AG20443 (cell line): ENCODE measurements at places on chromosomes 2 and 18.
A peak's percentile ranks its signal among the peaks of the same experiment; 100 is the strongest.

- no peak for DNase-seq
These were observed 55.5 kb upstream of the ALKAL2 start for GRCh38 chr2:343355-343754.

- DNase-seq: no peak
These were observed 224.1 kb downstream of the MTX2 start for GRCh38 chr2:176493226-176493825.

DNA sequence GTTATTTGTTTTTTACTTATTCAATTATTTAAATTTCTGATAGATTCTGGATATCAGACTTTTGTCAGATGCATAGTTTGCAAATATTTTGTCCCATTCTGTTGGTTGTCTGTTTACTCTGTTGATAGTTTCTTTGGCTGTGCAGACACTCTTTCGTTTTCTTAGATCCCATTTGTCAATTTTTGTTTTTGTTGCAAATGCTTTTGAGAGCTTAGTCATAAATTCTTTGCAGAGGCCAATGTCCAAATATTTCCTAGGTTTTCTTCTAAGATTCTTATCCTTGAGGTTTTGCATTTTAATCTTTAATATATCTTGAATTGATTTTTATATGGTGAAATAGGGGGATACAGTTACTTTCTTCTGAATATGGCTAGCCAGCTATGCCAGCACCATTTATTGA, 112.7 kb upstream of the SESTD1 start:
- no peak for DNase-seq

DNA sequence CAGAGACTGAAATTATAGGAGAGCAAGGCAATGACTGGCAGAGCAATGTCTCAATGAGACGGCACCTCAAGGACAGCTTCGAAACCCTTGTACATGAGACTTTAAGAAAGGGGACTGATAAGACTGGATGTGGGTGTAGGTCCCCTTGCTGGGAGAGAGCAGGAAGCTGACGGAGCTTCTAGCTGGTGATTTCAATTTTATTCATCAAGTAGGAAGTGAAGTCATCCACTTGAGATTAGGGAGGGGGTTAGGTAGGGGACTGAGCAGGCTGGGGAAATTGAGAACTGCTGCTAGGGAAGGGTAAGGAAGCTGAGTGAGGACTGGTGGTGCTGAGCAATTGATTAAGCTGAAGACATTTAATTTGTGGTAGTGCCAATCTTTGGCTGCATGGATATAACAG, 99.5 kb upstream of the ITGB6 start:
- no peak for DNase-seq

- DNase-seq: no peak
These were observed 1.7 kb downstream of the SH3YL1 start for GRCh38 chr2:262117-262516.

DNA sequence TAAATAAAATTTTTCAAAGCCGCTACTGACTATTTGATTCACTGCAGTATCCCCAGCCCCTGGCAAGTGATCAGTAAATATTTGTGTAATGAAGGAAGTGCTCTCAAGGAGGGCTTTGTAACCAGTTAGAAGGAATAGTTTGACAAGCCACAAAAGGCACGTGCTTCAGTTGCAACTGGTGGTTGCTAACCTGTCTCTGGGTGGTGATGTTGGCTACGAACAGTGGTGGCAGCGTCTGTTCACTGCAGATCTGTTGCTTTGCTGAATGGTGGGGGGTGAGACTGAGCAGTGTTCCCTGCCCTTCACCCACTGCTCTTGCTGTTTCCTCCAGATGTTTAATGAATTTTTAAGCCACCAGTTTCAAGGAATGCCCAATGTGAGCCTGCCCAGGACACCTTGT, 73.9 kb upstream of the SIX2 start:
- peak; percentile 36 for DNase-seq

DNA sequence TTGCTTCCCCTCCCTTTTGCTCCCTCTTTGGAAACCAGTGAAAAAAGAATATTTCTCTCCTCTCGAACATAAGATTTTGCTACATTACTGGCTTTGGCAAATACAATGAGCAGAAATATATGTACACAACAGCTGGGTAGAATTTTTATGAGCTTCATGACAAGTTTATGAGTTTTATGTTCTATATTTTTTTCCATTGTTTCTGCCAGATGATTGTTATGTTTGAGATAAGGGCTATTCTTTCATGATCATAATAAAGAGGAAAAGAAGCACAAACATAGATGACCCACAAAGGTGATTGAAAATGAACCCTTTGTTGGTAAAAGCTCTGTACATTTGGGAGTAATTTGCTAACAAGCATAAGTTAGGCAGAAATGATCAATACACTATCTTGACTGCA, 14.8 kb upstream of the TFPI start:
- no peak for DNase-seq

DNA sequence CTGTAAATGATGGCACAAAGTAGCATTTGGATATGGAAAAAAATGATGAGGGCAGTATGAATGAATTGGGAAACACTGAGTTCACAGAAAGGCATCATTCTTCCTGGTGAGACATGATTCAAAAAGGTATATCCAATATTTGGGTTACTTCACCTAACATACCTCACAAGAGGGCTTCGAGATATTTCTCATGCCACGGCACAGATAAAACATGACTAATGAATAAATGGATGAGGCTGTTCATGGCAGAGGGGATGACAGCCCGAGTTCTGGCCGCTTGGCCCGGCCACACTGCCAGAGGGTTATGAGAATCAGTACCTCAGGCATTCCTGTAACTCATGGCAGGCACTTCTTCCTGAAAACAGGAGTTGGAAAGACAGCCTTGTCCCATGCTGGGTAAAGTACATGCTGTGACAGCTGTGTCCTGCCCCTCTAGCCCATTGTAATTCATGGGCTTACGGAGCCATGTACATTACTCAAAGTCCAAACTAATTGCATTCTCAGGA, 116.0 kb upstream of the ACVR1C start:
- no peak for DNase-seq

DNA sequence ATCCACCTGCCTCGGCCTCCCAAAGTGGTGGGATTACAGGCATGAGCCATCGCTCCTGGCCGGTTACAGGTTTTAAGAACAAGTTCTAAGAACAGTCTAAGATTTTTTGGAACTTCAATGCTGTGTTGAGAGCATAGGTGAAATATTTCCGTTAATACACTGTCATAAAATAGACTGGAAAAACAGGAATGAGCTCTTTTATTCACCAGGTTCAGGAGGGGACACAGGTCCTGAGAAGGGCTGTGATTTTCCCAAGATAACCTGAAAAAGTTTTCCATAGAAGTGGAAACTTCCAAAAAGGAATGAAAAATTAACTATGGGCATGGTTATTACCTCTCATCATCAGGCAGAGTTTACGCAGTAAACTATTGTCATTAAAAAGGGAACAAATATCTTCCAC, 97.6 kb upstream of the TMEM178A start:
- DNase-seq: no peak

DNA sequence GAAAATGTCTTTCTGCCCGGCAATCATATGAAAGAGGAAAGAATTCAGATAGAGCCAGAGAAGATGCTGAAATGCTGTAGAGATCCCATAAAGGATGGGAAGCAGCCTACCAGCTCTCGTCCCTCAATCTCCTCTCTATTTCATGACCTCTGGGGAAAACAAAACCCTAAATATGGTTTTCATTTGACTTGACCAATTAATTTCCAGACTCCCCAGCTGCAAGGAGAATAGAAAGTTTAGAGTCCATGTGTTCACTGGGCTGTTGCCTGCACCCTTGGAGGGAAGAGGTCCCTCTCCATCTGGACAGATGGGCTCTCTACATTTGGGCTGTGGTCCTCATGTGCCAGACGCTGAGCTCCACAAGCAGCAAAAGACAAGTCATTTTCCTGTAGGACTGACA, 40.6 kb downstream of the CAPN13 start:
- DNase-seq: no peak

GRCh38 chr2:142425551-142425950, 294.7 kb upstream of the LRP1B start:
- DNase-seq: no peak

GRCh38 chr2:165536851-165537499, 67.5 kb downstream of the CSRNP3 start:
- no peak for DNase-seq

- DNase-seq: no peak
These were observed 172.5 kb downstream of the UXS1 start for GRCh38 chr2:106021662-106022028.

GRCh38 chr2:98637401-98638147, 29.2 kb downstream of the UNC50 start:
- no peak for DNase-seq

DNA sequence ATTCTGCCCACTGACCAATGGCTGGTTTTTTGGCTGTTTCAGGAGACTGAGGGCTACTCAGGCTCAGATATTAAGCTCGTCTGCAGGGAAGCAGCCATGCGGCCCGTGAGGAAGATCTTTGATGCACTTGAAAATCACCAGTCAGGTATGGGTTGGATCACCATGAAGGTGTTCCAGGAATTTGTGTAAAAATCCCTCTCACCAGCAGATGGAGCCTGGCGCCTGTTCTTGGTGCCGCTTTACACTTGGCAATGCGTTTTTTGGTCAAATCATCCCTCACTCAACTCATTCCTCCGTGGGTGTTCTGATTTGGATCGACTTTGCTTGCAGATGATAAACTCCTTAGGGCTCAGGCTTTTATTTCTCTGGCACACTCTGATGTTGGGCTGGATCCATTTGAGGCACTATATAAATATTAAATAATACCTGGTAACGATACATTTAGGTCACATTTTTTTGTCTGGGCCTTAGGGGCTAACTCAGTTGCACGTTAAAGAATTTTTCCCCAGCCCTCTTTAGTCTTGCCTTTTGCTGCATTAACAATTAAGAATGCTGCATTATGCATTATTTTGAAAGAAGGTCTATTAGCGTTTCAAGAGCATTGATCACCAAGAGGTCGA, 50.0 kb downstream of the HDHD2 start:
- peak; percentile 77 for DNase-seq

DNA sequence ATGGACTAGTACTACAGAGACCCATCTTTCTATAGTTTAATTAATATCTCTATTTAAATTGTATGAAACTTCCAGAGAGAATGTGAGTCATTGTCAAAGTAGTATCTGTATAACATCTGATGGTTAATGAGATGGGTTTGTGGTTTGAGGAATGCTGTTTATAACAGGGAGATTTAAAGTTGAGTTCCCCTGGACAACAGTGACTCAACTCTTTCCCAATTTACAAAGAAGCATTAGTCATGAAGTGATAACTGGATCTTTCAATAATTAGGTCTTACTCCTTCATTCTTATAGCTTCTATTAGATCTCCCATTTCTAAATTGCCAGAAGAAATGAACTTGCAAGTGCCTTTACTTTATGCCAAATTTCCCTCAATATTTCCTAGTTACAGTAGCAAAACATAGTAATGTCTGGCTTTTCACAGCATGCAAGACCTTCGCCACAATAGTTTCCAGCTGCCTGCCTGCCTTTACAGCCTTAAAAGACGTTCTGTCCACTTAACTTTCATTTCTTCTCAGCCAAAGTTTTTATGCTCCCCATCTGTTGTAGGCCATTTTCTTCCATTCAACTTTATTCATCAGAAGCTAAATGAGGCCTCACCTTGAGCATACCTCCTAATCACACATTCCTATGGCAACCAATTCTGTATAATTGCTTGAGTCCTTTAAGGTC, 47.7 kb upstream of the WDR75 start:
- peak; percentile 70 for DNase-seq

GRCh38 chr2:30410217-30410616, 36.8 kb upstream of the LCLAT1 start:
- peak; percentile 58 for DNase-seq
